ENCODE measurements at places on chromosomes 5 and 9. TPM values are rescaled to one million over a fixed set of nuclear protein-coding genes. Genes with fewer than 3 reads are reported as not detected.
A peak's percentile ranks its signal among the peaks of the same experiment; 100 is the strongest.

Gene FOXD4L6
- not detected for total RNA-seq

Gene TMEM232
- 2.2 TPM for total RNA-seq

Gene NEUROG1
- not detected for total RNA-seq

Gene CSF1R
- total RNA-seq = 0.60 TPM

Gene HTR4
- total RNA-seq = not detected

Gene IL13
- total RNA-seq = 0.38 TPM

GRCh38 chr5:32479096-32479495 lies 34.6 kb upstream of the ZFR start:
- H3K36me3 ChIP-seq = no peaks in the 10 kb centered on the region
- no peak for DNase-seq
- no peak overlapping the region for H3K4me3 ChIP-seq
- H3K27ac ChIP-seq = no peak overlapping the region

GRCh38 chr5:150068472-150068871 lies 17.9 kb downstream of the CSF1R start:
- no peaks in the 10 kb centered on the region for H3K36me3 ChIP-seq
- H3K27ac ChIP-seq = no peak overlapping the region
- H3K4me1 ChIP-seq = peaks cover 5% of the 10 kb centered on the region
- DNase-seq = no peak

- no peak overlapping the region for H3K4me3 ChIP-seq
- no peaks in the 10 kb centered on the region for H3K27me3 ChIP-seq
- H3K27ac ChIP-seq = peak overlapping the region; percentile 67
- no peak for DNase-seq
- peaks cover 87% of the 10 kb centered on the region for H3K4me1 ChIP-seq
- H3K36me3 ChIP-seq = peaks cover 14% of the 10 kb centered on the region
These were observed 6.6 kb downstream of the NINJ1 start for GRCh38 chr9:93127395-93127911.

DNA sequence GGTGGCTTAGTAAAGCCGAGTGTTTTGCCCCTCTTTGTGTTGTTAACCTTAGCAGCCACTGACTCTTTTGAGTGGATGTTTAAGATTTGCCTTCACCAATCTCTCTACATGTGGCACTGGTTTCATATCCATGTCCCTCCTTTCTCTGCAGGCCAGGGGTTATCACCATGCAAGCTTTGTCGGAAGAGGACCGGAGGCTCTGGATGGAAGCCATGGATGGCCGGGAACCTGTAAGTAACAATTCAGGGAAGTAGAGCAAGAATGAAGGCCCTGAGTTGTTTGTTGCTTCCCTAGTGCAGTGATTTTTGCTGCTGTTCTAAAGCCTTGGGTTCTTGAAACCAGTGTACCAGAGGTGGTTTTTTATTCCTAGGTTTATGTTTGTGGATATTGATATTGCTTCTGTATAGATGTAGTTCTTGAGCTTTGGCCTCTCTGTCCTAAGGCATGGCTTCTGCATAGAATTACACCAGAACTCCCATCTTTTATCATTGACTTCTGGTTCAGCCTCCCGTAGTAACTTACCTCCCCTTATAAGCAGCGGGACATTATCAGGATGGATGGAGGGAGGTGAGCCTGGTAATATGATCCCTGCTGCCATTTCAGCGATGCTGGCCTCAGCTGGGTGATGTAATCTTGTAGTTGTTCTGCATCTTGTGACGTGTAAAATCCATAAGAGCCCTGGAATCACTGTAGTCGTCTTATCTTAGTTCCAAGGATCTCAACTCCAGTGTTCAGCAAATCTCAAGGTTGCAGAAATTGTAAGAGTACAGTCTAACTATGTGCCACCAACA lies 161.9 kb downstream of the ARHGAP26 start:
- no peak overlapping the region for H3K4me3 ChIP-seq
- DNase-seq = no peak
- H3K27ac ChIP-seq = no peak overlapping the region
- H3K27me3 ChIP-seq = no peaks in the 10 kb centered on the region
- H3K4me1 ChIP-seq = peaks cover 23% of the 10 kb centered on the region

GRCh38 chr5:145619806-145620310 lies 215.3 kb downstream of the PRELID2 start:
- no peak overlapping the region for H3K27ac ChIP-seq
- DNase-seq = no peak
- H3K27me3 ChIP-seq = no peaks in the 10 kb centered on the region
- no peaks in the 10 kb centered on the region for H3K36me3 ChIP-seq
- H3K4me1 ChIP-seq = no peaks in the 10 kb centered on the region

DNA sequence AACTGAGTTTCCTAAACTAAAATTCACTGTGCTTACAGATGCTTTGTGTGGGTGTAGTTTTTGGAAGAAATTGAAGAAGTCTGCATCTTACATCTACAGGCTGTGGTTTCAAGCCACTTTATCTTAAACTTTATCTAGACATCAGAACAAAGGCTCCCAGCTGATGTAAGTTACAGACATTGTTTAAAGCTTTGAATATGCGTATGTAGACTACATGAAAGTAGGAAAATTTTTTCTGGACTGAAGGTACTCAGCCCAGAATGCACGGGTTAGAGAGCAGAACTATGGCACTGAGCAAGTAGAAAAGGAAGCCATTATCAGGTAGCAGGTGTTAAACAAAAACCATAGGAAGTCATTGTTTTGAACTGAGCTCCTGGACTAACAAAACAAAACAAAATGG lies 185.4 kb downstream of the TTC39B start:
- no peak for DNase-seq
- peaks cover 10% of the 10 kb centered on the region for H3K27me3 ChIP-seq
- H3K36me3 ChIP-seq = no peaks in the 10 kb centered on the region
- peaks cover 12% of the 10 kb centered on the region for H3K4me1 ChIP-seq
- H3K27ac ChIP-seq = no peak overlapping the region
- no peak overlapping the region for H3K4me3 ChIP-seq

- H3K4me1 ChIP-seq = peaks cover 17% of the 10 kb centered on the region
- H3K27me3 ChIP-seq = no peaks in the 10 kb centered on the region
- no peak for DNase-seq
- peak overlapping the region; percentile 49 for H3K27ac ChIP-seq
- H3K36me3 ChIP-seq = peaks cover 2% of the 10 kb centered on the region
These were observed 55.9 kb downstream of the DAP start for GRCh38 chr5:10704949-10705621.

DNA sequence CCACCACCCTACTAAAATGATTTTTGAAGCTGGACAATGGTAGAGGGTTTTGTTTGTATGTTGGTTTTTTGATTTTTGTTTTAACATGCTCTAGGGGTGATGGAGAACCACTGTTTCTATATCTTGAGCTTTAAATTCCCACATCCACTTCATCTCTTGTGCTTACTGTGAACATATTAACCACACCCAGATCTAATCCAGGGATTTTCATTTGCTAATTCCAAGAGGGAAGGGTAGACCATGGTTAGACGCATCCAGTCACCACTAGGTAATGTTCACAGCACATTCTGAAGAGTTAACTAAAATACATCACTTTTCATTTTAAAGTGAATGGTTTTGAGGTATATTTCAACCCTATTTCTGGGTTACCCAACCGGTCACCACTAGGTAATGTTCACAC lies 36.5 kb upstream of the IQGAP2 start:
- no peak overlapping the region for H3K27ac ChIP-seq
- H3K4me3 ChIP-seq = no peak overlapping the region
- H3K27me3 ChIP-seq = no peaks in the 10 kb centered on the region
- H3K36me3 ChIP-seq = no peaks in the 10 kb centered on the region
- H3K4me1 ChIP-seq = no peaks in the 10 kb centered on the region
- no peak for DNase-seq

DNA sequence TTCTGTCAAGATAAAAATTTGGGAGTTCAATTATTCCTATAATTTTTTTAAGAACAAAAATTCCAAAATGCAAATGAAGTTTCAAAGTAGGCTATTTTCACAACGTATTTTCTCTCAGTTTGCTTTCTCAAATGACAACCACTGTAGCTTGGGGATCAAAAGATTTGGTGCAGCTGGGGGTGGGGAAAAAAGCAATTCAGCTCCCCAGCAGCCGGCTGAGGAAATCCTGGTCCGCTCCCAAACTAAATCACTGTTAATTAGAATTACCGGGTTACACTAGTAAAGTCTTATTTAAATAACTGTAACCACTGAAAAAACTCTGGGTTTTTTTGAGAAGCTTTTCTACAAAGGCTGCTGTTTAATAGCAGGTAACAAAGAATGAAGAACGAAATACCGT lies 5.7 kb downstream of the NR6A1 start:
- no peaks in the 10 kb centered on the region for H3K36me3 ChIP-seq
- no peak for DNase-seq
- no peak overlapping the region for H3K27ac ChIP-seq
- no peak overlapping the region for H3K4me3 ChIP-seq
- peaks cover 23% of the 10 kb centered on the region for H3K27me3 ChIP-seq

DNA sequence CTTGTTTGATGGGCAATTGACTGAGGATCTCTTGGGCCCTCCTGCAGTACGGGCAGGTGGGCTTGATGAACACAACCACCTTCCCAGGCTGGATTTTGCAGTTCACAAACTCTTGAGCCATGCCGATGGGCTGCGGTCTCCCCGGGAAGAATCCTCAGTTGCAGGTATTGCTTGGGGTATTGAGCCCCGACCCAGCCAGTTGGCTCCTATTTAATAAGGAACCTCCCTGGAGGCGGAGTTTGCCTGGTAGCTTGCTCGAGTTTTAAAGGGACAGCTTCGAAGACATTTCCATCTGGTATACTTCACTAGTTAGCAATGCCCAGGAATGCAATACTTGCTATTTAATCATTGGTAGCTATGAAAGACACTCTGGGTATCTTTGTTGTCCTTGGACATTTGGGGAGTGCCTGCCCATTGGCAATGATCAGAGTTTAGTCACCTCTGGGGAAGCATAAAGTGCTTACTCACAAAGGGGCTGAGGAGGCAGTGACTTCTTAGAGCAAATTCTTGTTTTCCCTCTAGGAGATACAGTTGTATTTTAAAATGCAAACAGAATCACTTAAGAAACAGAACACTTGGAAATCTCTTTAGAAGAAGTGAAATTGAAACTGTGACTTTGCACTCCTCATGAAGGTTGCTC lies at the start of gene GLRX:
GLRX (minus strand) TSS at position 185 of the 640 bp plus-strand sequence; CDS start at position 121, 64 bp downstream.
- H3K27me3 ChIP-seq = no peaks in the 10 kb centered on the region
- H3K4me3 ChIP-seq = peak within 1 kb of the TSS; percentile 99
- peak within 1 kb of the TSS; percentile 86 for H3K27ac ChIP-seq
- DNase-seq = no peak

DNA sequence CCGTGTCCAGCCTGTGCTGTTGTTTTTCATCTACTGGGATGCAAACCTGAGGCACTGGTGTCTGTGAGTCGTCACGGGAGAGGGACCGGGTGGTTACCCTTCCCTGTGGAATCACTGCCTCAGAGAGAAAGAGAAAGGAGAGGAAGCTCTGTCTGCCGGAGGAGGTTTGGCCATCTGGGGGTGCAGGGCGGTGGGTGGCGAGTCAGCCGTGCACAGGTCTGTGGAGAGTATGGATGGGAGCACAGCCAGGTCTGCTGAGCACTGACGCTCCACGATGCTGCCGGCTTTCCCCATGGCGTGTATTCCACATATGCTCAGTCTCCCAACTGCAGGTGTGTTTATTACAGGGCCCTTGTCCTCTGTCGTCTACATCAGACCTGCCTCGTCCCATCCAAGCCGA lies 395.2 kb upstream of the IRX4 start:
- no peaks in the 10 kb centered on the region for H3K36me3 ChIP-seq
- H3K27ac ChIP-seq = no peak overlapping the region
- H3K4me3 ChIP-seq = no peak overlapping the region
- H3K4me1 ChIP-seq = no peaks in the 10 kb centered on the region

DNA sequence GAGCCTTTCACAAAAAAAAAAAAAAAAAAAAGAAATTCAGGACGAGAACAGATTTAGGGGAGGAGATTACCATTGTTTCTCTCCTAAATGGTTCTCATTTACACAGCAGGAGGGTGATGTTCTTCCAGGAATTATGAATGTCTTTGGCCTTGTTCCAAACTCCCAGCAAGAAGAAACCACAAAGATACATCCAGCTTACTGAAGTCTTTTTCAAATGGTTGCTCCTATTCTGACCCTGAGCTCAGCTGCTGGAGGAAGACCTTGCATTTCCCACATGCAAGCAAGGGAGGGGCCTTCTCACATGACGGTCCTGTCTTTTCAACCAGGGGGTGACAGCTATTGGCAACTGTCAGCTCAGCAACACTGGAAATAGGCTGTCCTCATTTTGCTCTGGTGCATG lies 203.0 kb upstream of the VLDLR start:
- no peak overlapping the region for H3K4me3 ChIP-seq
- no peak for DNase-seq
- no peaks in the 10 kb centered on the region for H3K36me3 ChIP-seq
- no peaks in the 10 kb centered on the region for H3K27me3 ChIP-seq

GRCh38 chr9:104836235-104836634 lies 72.3 kb downstream of the NIPSNAP3B start:
- H3K27ac ChIP-seq = no peak overlapping the region
- no peak for DNase-seq
- no peaks in the 10 kb centered on the region for H3K27me3 ChIP-seq
- no peak overlapping the region for H3K4me3 ChIP-seq
- peaks cover 10% of the 10 kb centered on the region for H3K4me1 ChIP-seq

GRCh38 chr9:96720435-96720834 lies 57.5 kb downstream of the ZNF510 start:
- H3K36me3 ChIP-seq = no peaks in the 10 kb centered on the region
- DNase-seq = no peak
- no peak overlapping the region for H3K27ac ChIP-seq
- peaks cover 31% of the 10 kb centered on the region for H3K27me3 ChIP-seq
- H3K4me3 ChIP-seq = no peak overlapping the region

GRCh38 chr5:172274951-172275753 lies 8.4 kb downstream of the UBTD2 start:
- H3K27ac ChIP-seq = no peak overlapping the region
- no peaks in the 10 kb centered on the region for H3K27me3 ChIP-seq
- H3K4me3 ChIP-seq = no peak overlapping the region
- DNase-seq = peak; percentile 25
- no peaks in the 10 kb centered on the region for H3K4me1 ChIP-seq

- H3K4me1 ChIP-seq = no peaks in the 10 kb centered on the region
- no peak for DNase-seq
- H3K4me3 ChIP-seq = no peak overlapping the region
- no peaks in the 10 kb centered on the region for H3K27me3 ChIP-seq
These were observed 317.7 kb downstream of the LRRC70 start for GRCh38 chr5:62896121-62896893.

DNA sequence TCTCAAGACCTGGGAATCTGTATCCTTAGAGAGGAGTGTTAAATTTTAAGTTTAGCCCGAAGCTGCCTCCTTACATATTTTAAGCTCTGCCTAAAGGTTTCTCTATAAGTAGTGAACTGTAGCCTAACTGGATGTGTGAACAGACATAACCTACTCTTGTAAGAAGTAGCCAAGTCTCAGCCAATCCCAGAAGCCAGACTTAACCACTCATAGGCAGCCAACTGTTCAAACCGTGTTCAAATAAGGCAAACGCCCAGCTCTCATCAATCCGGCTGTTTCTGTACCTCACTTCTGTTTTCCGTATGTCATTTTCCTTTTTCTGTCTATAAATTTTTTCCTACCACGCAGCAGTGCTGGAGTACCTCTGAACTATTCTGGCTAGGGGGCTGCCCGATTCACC lies 58.7 kb upstream of the HRH2 start:
- no peaks in the 10 kb centered on the region for H3K36me3 ChIP-seq
- H3K4me3 ChIP-seq = no peak overlapping the region

GRCh38 chr9:79023134-79023580 lies 548.6 kb upstream of the TLE4 start:
- H3K36me3 ChIP-seq = no peaks in the 10 kb centered on the region
- no peaks in the 10 kb centered on the region for H3K27me3 ChIP-seq
- no peaks in the 10 kb centered on the region for H3K4me1 ChIP-seq

- H3K4me1 ChIP-seq = no peaks in the 10 kb centered on the region
- H3K27me3 ChIP-seq = no peaks in the 10 kb centered on the region
- DNase-seq = no peak
- no peak overlapping the region for H3K27ac ChIP-seq
- H3K36me3 ChIP-seq = no peaks in the 10 kb centered on the region
These were observed 383.3 kb upstream of the ZNF462 start for GRCh38 chr9:106479679-106480078.
